SK-N-MC (cell line): ENCODE measurements at places on chromosomes 6 and 20.

DNA sequence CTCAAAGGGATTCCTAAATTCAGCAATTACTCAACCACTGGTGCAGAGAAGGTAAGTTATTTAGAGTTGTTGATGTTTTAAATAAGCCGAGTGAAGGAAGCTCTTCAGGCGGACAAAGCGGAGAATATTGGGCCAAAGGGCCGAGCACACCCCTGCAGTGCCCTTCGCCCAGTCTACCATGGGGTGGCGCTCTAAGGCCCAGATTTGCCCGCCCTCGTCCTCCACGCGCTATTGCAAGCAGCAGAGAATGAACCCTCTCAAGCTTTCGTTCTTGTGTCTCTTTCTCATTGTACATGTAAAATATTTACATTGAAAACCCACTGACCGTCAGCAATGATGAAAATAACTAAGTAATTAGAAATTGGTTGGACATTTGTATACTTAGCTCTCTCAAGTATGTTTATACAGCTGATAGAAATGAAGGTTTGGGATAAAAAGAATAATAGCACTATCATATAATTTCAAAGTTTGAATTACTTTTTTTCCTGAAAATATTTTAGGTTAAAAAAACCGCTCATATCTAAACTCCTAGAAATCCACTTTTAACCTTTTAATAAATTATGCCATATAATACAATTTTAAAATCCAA is 195.0 kb upstream of the CEP162 start:
- no peak for DNase-seq

- no peak for DNase-seq
Measured at GRCh38 chr6:79040083-79040482, 38.0 kb downstream of the PHIP start.

DNA sequence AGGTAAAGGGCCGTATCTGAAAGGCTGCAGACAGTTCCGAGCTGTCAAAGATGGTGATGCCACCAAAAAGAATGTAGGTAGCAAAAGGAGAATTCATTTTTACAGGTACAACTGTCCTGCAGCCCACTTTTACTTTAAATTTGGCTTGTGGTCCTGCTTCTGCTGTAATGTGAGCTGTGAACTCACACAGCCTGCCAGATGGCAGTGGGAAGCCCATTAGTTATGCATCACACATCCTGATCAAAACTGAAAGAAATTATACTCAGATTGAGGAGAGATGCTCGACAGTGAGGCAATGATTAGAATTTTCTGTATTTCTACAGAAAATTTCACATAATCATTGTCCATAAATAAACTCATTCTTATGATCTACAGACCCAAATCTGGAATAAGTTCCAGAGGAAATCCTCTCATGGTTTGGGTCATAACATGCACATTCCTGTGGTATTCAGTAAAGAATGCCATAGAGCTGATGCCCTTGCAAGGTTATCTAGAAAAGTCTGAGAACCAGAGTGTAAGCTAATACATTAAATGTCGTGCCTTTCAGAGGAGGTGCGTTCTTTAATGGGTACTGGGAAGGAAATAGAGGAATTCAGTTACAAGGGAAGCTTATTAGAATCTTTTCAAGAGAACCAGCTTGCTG is 23.9 kb upstream of the E2F3 start:
- DNase-seq = no peak

DNA sequence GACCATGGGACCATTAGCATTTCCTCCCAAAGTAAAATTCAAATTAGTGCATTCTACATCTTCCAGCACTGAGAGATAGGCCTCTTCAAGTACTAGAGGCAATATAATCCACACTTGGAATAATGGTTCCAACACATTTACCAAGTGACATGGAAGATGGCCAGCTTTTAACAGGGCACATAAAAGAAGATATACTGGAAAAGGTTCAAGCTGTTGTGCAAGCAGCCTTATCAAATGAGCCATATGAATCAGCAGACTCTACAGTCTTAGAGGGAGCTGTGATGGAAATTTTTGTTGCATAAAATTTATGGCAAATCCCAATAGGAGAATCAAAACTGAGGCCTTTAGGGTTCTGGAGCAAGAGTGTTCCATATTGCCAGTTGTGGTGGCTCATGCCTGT is 526.6 kb upstream of the IRAK1BP1 start:
- DNase-seq = no peak

DNA sequence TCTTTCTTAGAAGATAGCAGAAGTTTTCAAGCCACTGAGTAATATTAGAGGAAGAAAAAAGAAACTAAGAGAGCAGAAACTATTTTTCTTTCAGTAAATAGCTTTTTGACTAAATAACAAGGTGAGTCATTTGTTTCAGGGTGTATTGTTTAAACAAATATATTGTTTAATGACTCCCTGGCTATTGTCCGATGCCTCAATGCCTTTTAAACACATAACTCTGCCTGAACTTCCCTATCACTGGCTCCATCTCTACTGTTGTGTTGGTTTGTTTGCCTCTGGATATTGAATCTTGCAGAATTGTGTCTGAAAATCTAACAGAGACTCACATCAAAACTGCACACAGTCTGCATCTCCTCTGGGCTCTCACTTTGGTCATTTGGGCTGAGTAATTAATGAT is 19.6 kb upstream of the CLIC5 start:
- no peak for DNase-seq

DNA sequence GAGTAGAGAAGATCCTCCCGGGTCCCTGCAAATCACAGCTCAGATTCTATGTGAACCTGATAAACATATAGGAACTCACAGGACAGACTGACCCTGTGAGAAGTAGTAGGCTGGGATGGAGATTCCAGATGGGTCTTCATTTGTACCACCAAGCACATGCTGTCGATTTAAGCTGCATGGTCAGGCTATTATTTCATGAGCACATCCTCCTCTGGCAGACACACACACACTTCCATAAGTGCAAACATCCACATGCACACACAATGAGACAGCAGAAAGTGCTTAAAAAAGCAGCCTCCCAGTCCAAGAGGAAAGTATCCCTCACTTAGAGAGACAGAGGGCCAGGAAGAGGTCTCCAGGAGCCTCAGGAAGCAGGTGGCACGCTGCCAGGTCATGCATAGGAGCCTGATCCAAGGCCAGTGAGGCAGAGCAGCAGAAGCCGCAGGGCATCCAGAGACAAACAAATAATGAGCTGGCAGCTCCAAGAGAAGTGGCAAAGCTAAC is 131.8 kb downstream of the UNC5CL start:
- DNase-seq = no peak

DNA sequence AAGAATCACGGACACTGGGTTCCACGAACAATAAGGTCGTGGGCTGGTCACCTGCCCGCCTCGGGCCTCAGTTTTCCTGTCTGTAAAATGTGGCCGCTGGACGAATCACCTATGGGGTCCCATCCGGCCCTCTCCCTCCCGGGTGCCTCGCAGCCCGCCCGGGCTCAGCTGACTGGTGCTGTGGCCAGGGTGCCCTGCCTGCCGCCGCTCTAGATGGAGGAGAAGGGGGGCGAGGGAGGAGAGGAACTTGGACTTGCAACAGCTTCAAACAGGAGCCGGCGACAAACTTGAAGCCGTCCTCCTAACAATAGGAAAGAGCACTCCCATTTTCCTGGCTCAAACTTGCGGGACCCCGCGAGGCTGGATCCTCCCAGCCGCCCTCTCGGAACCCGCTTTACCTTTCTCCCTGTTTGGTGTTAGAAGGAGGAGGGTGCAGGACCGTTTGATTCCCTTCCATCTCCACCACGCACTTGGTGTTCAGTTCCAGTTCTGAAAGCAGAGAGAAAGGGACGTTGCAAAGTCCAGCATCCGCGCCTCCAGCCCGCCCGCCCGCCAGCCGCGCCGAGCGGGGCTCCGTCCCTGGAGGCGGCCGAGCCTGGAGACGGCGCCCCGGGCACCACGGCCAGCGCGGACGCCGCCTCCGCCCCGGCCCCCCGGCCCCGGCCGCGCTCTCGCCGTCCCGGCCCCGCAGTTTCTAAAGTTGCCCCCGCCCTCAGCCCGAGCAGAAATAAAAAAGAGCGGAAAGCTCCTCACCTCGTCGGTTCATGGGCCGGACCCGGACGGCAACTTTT is 584 bp downstream of the KIF13A start:
- DNase-seq = no peak

DNA sequence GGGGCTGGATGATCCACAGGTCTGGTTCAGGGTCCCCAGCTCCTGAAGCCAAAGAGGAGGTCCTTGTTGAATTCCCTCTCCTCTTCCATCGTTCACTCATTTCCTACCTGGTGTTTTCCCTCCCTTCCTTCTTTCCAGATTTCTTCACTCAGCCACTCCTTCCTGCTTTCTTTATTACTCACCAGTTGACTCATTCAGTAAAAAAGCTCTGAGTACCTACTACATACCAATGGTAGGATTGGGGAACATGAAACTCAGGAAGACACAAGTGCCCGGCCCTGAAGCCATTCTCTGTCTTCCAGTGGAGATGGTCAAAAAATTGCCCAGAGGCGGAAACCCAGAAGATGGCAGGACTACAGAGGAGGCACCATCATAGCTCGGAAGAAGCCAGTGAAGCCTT is 11.9 kb upstream of the NSFL1C start:
- DNase-seq = no peak

- DNase-seq = no peak
Measured at GRCh38 chr20:45325371-45325770, 17.3 kb upstream of the MATN4 start.

- no peak for DNase-seq
Measured at GRCh38 chr20:58927490-58928061, 53.5 kb upstream of the NELFCD start.

GRCh38 chr6:150770637-150771036 is 94.9 kb upstream of the MTHFD1L start:
- DNase-seq = no peak

DNA sequence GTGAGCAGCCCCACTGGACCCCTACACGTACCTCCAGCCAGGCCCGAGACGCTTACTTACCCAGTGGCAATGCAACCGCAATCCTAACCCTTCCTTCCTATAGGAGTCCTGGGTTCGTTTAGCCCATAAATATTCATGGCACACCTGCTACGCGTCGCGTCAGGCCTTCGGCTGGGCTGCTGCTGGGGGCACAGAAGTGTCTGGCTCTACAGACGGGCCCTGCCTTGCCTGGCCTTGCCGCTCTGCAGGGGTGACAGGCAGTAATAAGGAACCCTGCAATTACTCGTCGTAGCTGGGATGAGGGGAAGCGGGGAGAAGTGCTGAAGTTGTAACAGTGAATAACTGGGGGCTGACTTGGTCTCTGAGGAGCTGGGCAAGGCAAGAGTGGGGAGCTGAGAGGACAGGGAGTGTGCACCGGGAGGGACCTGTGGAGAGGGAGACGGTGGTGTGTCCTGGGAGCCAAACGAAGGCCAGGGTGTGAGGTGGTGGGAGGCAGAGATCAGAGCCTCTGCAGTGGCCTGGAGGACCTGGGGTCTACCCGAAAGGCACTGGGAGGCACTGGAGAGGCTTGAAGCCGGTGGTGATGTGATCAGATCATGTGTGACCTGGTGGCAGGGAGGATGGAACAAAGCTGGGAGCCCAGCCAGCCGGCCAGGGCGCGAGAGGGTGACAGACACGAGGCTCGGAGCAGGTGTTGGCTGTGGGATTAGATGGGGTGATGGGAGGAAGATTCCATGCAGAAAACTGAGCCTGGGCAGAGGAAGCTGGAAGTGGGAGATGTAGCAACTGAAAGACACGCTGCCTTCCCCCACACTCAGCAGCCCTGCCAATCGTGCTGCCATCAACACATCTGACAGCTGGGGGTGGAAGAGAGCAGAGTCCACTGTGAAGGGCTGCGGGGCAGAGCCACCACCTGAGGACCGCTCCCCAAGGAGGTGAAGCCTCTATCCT is 36.4 kb downstream of the PSMG4 start:
- no peak for DNase-seq

GRCh38 chr6:117022774-117023173 is 145.7 kb downstream of the RFX6 start:
- DNase-seq = no peak
